Cerebellar nuclear complex (tissue), 1 donor: ENCODE measurements at places on chromosomes 11 and 22.

- no peak for DNase-seq
Observed at GRCh38 chr11:30358536-30358935, 35.6 kb downstream of the ARL14EP start.

DNA sequence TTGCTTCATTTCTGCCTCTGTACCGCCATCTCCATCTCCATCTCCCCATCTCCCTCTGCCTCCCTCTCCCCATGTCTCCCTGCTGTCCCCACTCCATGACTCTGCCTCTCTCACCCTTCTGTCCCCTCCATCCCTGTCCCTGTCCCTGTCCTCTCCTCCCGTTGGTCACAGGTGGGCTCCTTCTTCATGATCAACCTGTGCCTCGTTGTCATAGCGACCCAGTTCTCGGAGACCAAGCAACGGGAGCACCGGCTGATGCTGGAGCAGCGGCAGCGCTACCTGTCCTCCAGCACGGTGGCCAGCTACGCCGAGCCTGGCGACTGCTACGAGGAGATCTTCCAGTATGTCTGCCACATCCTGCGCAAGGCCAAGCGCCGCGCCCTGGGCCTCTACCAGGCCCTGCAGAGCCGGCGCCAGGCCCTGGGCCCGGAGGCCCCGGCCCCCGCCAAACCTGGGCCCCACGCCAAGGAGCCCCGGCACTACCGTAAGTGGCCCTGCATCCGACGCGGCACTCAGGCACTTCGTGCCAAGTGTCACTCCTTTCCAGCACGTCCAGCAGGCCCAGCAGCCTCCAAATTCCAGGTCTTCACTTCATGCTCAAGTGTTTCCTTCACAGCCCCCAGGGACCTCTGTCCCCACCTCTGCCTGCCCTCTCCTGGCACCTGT lies 76.0 kb downstream of the CACNA1I start:
- DNase-seq = no peak

GRCh38 chr11:59938718-59939117 lies 486 bp downstream of the OOSP1 start:
- no peak for DNase-seq

GRCh38 chr11:101478587-101479369 lies 105.0 kb downstream of the TRPC6 start:
- DNase-seq = no peak

DNA sequence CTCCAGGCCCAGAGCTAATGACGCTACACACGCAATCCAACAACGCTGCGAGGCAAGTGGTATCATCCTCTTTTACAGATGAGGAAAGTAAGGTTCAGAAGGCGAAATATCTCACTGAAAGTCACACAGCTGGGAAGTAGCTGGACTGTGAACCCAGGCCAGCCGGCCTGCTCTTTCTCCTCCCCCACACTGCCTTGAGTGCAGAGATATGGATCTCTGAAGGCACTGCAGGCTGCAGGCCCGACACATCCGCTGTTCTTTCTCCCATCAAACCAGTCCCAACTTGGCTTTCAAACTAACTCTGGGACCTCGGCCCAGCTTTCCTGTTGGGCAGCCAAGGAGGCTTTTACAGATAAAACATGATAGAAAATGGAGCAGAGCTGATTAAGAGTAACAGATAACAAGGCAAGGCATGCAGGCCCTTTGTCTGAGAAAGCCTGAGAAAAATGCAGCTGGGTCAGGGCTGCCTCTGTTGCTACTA lies 64.0 kb upstream of the PTPRJ start:
- DNase-seq = no peak
